ENCODE measurements at places on chromosomes 6 and 20.

- no peak for DNase-seq
These were observed 40.8 kb downstream of the PKIB start for GRCh38 chr6:122651031-122651430.

GRCh38 chr20:62706857-62707256 lies 1.8 kb upstream of the NTSR1 start:
- no peak for DNase-seq

GRCh38 chr6:125363039-125363823 lies 61.5 kb upstream of the HDDC2 start:
- DNase-seq: peak; percentile 17

DNA sequence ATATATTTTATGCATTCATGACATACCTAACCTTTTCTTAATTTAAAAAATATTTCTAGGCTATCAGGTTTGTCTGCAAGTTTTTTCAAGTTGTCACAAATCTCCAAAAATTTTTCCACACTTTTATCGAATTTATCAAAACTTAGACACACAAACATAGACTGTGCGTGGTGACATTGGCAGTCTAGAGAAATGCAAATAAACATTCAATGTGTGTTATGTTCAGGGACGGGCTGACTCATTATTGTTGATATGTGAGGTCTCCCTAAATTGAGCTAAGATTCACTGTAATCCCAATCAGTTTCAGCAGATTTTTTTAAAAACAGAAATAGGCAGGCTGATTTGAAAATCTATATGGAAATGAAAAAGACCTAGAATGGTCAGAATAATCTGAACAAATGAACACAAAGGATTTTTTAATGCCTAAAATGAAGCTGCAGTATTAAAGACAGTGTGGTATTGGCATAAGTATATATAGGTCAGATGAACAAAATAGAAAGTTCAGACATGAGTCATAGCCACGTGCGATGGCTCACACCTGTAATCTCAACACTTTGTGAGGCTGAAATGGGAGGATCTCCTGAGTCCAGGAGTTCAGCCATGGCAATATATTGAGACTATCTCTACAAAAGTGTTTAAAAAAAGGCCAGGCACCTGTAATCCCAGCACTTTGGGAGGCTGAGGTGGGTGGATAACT lies 19.2 kb downstream of the BLTP3A start:
- DNase-seq: peak; percentile 38

DNA sequence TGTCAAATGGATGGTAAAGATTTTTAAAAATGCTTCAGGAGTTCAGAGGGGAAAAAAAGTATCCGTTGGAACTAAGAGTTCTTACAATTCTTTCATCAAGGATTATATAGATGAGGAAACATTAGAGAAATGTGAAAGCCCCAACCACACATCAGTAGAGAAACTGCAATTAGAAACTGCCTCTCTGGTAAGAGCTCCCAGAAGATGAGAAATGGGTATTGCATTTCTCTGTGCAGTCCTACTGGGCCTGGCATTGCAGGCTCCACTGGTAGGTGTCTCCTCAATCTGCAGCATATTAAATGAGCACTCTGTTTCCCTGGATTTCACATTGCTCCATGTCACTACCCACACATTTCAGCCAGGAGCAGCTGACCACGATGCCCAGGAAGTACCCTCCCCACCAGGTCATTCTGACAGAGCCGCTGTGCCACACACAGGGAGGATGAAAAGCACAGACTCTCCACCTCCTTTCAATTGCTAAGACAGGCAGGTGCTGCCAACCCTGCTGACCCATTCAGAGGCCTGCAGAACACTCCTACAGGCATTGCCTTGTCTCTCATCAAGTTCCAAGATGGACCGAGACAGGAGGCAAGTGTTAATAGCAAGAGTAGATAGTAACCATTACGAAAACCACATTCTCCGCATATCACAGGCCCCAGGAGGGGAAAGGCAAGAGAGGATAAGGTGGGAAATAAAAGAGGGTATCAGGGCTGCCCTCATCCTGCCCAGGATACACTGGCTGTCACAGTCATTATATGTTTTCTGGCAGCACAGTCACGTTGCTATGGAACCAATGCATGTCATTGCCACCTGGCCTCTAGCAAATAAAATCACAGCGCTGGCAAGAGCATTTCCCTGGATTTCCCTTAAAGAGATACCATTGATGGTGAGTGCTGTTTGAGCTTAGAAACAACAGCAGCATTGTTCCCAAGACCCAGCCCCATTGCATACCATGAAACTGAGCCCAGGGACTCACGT lies 241.7 kb downstream of the ATXN1 start:
- DNase-seq: no peak

DNA sequence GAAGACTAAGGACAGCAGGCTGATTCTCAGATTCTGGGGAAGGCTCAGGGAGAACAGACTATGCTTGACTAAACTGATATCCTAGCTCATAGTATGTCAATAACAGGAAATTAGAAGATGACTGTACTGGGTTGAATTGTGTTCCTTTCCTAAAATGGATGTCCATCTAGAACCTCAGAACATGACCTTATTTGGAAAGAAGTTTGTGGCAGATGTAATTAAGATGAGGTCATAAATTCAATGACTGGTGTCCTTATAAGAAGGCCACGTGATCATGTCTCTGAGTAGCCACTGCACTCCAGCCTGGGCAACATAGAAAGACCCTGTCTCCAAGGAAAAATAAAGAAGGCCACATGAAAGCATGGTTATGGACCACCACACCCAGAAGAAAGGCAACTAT lies 113.9 kb upstream of the STMND1 start:
- DNase-seq: no peak

DNA sequence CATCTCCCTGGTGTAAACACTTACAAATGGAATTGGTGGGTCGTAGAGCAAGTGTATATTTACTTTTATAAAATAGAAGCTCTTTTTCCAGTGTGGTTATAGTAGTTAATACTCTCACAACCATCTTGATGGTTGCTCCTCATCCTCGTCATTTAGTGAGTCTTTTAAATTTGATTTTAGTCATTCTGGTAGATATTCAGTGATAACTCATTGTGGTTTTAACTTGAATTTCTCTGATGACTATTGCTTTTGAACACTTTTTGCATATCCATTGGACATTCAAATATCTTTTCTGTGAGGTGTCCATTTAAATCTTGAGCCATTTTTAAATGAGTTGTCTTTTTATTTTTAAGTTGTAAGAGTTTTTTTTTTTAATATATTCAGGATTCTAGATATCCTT lies 189.2 kb upstream of the PHACTR1 start:
- no peak for DNase-seq

DNA sequence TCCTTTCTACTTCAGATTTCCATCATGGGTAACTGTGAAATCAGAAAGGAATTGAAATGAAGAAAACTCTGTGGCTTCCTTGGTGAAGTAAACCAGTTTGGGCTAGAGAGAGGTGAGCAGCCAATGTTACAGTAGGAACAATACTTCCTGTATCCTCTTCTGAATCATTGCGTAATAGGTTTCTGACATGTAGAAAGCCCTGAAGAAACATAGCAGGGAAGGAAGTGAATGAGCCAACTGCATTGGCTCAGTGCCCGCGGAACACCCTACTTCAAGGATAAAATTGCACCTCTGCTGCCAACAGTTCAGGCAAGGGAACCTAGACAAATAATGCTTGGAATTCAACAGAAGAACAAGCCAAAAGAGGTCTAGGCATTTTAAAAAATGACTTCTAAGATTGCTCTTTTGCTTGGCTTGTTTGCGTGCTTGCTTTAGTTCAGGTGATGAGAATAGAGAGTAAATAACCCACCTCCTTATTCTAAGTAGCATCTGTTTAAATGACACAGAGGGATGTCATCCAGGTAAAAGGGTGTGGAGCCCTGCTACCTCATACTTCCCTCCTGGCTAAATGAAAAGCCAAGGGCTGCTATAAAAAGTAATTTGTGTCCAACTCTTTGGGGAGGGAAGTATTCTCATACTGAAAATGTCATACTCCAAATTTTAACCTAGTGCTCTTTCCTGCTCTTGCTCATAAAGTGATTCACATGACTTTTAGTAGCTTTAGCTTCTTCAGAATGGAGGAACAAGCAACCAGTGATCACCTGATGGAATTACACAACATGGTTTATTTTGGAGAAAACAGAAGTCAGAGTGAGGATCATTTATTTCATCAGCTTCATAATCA lies 30.0 kb upstream of the AKIRIN2 start:
- no peak for DNase-seq

All from GM13976 (cell line).